ENCODE measurements at places on chromosomes 16 and 17.

DNA sequence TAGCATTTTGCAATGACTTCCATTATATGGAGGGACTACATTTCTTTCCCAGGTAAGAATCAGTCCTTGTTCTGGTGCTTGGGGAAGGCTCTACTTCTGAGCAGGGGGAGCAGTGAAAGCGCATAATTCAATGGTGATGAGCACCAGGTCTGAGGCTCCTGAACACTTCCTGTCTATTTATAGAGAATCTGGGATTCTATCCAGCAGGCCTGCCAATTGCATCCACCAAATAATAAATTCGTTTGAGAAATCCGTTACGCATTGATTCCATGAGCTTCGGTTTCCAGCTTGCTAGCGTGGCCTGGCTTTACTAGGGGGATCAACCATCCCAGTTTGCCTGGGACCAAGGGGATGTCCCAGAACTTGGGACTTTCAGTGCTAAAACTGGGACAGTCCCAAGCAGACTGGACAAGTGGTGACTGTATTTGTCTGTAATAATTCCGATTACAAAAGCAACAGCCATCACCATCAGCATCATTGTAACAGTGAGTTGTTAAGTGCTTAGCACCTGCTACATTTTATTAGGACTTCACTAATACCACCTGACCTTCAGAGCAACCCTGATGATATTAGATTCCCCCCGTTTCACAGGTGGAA lies 349.9 kb downstream of the MAF start:
- no peak for DNase-seq

GRCh38 chr16:66662445-66663194 lies 33.9 kb downstream of the CMTM4 start:
- no peak for DNase-seq

- DNase-seq: peak; percentile 32
These were observed 3.2 kb downstream of the ACTG1 start for GRCh38 chr17:81509207-81509971.

DNA sequence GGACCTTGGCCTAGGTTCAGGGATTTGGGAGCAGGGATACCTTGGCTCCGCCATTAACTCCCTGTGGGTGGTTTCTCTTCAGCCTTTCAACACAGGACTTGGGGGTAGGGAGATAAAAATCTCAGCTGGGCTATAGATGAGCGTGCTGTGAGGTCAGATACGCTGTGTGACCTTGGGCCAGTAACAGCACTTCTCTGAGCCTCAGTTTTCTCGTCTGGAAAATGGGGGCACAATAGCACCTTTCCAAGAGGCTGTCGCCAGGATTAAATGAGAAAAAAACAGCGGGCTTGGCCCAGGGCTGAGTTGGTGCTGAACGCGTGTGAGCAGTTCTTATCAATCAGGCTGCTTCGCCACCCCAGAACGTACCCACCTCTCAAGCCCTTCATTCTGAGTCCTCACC lies 17.6 kb downstream of the CCDC92B start:
- no peak for DNase-seq

DNA sequence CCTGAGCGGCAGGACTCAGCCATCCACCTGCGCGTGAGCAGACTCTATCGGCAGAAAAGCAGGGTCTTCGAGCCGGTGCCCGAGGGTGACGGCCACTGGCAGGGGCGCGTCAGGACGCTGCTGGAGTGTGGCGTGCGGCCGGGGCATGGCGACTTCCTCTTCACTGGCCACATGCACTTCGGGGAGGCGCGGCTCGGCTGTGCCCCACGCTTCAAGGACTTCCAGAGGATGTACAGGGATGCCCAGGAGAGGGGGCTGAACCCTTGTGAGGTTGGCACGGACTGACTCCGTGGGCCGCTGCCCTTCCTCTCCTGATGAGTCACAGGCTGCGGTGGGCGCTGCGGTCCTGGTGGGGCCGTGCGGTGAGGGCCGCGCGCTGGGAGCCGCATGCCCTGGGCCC lies 14.9 kb downstream of the METRNL start:
- no peak for DNase-seq

GRCh38 chr16:359871-360697 lies 7.6 kb upstream of the AXIN1 start:
- no peak for DNase-seq

DNA sequence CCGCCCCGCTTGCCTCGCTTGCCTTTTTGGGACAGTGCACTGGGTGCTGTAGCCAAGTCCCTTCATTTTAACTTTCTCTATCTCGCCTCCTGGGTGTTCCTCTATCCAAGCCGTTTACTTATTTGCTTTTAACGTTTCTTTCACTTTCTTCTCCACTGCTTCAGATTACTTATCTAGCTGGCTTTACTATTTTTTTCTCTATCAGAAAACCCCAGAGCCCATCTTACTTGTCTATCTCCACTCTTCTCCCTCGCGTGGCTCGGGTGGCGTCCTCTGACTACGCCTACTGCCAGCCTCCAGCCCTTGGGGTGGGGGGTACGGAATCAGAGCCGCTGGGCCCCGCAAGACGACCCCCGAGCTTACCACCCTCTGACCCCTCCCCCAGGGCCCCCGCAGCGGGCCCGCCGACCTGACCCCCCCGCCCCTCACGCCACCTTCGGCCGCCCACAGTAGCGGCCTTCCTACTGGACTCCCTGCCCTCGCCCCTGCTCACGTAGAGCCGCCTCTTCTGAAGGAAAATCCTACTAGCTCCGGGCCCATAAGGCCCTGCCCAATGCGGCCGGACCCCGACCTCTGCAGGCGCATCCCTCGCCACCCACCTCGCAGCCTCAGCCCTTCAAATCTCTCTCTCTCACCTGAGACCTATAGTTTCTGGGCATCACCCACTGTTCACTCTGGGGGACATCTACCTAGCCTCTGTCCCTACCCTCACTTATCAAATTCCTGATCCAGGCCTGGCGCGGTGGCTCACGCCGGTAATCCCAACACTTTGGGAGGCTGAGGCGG lies 1.0 kb upstream of the SLC12A4 start:
- no peak for DNase-seq

DNA sequence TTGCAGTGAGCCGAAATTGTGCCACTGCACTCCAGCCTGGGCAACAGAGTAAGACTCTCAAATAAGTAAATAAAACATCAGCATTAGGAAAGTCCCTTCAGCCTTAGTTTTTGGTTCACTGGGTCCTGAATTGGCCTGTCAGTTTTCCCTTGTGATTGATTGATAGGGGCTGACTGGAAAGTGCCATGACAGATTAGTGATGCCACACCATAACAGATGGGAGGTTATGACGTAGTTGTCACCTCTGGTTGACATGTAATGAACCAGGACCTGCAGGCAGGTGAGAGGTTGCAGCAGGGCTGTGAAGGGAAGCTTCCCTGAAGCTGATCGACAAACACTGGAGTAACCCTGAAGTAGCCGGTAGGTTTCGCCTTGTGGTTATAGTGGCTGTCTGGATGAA lies 41.8 kb downstream of the CDH3 start:
- no peak for DNase-seq

- DNase-seq: no peak
These were observed 11.0 kb downstream of the SLC6A4 start for GRCh38 chr17:30224419-30224960.

DNA sequence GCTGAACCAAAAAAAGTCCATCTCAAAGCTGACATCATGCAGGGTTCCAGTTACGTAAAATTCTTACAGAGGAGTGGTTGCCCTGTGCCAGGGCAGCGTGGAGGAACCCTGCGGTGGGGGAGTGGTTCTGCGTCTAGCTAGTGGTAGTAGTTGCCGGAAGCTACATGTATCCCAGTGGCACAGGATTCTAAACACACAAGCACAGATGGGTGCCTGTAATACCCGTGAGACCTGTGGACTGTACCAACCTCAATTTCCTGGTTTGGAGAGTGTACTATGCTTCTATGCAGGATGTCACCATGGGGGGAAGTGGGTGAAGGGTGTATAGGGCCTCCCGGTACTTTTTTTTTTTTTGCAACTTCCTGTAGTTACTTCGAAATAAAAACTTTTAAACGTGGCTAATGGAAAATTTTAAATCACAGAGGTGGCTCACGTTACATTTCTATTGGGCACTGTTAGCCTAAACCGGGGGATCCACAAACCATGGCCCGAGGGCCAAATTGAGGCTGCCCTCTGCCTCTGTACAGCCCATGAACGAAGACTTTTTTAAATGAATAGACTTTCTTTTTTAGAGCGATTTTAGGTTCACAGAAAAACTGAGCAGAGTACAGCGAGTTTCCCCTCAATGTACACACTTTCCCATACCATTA lies 38.5 kb downstream of the TBC1D16 start:
- peak; percentile 91 for DNase-seq

DNA sequence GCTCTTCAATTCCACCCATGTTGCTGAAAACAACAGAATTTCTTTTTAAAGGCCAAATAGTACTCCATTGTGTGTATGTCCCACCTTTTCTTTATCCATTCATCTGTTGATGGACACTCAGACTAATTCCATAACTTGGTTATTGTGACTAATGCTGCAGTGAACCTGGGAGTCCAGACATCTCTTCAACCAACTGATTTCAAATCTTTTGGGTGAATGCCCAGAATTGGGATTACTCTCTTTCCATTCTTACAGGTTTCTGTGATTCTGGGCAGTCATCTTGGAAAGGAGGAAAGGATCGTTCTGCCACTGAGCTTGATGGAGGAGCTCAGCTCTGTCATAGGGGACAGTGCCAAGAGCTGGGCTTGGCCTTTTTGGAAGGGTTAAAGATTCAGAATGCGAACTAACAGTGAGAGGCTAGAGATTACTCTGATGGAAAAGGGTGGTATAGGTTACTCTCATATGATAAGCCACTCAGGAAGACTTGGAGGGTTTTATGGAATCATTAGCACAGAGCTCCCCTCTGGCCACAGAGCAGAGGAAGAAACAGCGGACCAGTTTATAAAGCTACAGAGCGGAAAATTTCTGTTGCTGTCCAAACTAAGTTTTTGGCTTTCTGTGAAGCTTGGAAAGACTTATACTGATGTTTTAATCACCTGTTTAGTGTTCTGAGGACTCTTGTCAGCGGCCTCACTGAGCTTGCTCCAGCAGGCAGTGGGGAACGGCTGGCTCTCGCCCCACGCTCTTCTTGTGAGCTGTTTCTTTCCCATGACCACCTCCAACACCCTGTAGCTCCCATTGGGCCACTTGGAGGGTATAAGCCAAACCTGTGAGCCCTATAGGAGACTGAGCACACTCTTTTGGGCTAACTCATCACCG lies 48.3 kb downstream of the HIC1 start:
- no peak for DNase-seq

DNA sequence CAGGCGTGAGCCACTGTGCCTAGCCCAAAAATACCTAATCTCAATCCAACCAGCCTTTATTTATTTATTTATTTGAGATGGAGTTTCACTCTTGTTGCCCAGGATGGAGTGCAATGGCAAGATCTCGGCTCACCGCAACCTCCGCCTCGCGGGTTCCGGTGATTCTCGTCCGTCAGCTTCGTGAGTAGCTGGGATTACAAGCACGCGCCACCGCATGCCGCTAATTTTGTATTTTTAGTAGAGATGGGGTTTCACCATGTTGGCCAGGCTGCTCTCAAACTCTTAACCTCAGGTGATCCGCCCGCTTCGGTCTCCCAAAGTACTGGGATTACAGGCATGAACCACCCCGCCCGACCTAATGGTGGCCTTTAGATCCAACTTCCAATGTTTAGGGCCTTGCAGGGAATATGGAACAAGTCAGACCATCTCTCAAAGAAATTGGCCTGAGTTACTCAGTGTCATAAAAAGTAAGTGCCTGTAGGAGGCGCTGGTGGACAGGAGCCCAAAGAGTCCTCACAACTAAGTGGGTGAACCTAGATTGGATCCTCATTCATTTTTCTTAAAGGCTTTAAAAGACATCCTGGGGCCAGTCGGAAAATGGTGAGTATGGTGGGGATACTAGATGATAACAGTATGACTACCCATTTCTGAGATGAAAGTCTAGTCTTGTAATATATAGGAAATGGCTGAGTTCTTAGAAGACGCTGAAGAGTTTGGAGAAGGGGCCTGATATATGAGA lies 4.6 kb downstream of the ZSCAN10 start:
- no peak for DNase-seq

DNA sequence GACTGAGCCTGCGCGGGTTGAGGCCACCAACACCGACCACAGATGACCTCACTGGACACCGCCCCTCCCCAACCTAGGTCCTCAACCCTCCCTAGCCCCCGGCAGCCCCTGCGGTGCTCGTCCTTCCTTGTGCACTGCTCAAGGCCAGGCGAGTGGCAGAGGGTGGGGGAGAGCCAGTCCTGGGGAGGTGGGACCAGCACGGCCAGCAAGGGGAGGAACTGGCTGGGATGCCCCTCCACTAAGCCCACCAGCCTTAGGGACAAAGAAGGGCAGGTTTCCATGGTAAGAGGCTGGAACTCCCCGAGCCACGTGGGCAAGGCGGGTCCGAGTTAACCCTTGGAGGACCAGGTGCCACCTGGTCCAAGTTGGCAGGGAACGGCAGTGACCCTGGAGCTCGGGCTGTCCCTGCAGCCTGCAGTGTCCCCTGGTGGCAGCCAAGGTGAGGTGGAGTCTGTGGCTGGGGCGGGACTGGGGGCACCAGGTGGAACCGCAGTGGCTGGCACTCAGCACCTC lies 9.2 kb downstream of the FSCN2 start:
- peak; percentile 58 for DNase-seq

- DNase-seq: no peak
These were observed 16.5 kb upstream of the CMTM4 start for GRCh38 chr16:66713076-66713475.

DNA sequence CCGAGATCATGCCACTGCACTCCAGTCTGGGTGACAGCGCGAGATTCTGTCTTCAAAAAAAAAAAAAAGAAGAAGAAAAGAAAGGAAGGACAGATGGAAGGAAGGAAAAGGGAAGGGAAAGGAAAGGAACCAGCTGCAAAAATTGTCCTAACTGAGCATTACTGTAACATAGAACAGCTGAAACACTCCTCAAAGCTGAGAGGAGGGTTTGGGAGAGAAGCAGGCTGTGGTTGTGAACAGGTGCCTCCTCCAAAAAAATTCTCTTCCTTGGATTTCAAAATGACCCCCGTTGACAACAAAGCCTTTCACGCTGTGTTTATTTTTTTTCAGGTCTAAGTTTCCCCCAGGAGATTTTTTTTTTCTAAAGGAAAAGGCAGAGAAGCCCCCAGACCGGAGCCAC lies 541.4 kb downstream of the WWOX start:
- DNase-seq: no peak

DNA sequence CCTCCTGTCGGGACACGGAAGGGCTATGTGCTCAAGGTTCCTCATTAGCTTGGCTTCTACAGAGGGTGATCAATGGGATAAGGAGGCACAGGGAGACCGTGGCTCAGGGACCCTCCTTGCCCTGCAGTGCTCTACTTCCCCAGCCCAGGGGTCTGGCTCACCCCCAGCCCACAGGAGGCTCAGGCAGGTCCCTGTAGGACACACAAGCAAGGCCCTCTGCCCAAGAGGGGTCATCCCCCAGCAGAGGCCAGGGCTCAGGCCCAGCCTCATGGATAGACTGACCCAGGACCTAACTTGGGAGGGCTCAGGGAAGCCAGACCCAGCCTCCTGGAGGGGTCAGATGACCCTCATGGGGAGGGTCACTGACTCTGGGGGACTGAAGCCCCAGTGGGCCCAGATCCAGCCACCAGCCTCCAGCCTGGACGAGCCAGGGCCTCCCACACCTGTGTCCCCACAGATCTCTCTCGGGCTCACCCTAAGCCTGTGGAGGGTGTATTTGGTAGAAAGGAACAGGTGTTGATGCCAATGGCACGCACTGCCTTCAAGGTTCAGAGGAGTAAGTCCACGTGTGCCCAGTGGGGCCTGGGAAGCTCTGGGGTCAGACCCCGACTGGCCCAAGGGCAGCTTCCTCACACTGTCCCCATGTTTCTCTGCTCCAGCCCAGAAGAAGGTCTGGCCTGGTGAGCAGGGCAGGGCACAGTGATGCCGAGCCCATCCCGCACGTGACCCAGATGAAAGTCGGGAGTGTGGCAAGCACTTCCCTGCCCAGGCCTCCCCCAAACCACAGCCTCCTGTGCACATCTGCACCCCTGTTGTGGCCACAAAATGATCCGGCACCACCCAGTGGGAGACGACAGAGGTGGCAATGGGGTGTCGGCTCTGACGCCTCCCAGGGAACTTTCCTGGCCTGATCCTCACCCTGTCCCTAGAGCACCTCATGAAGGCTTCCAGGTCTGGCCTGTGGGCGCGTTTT lies 10.9 kb upstream of the KRTAP17-1 start:
- no peak for DNase-seq

All from CD4-positive, alpha-beta T cell treated with Interleukin-15 for 1 hour (primary cell).